Cerebellar nuclear complex (tissue), 1 donor: ENCODE measurements at places on chromosomes 13 and 19.

- no peak for DNase-seq
Measured at GRCh38 chr19:6963244-6963852, 57.9 kb downstream of the MBD3L2B start.

DNA sequence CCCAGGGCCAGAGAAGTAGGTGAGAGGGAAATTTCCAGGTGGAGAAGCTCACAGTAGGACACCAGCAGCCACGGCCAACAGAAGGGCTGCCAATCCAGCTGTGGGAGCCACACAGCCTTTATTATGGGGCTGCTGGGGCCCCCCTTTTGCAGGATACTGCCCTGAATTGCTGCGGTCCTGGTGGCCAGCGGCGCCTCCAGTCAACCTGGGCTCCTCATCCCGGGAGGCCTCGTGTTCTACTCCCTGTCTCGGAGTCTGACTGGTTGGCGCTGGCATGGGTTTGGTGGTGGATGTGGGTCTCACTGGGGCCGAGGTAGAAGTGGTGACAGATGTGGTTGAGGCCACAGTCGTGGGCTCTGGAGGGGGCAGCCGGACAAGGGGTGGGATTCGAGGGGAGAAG lies 4.1 kb downstream of the LYPD3 start:
- DNase-seq = no peak

DNA sequence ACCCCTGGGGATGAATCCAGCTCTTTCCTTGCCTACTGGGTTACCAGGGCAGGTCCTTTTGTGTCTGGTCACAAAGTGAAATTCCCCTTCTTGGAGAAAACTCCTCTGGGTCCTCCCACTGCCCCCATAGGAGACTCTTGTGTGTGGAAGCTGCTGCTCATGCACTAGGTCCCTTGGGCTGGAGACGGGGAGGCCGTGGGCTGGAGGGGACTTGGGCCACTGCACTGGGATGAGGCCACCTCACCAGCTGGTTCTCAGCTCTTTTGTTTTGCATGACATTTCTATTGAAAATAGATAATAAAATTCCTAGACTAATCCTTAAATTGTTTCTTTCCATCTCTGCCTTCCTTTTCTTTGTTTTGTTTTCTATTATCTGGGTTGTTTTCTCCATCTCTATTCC lies 62.4 kb downstream of the TEX29 start:
- no peak for DNase-seq

DNA sequence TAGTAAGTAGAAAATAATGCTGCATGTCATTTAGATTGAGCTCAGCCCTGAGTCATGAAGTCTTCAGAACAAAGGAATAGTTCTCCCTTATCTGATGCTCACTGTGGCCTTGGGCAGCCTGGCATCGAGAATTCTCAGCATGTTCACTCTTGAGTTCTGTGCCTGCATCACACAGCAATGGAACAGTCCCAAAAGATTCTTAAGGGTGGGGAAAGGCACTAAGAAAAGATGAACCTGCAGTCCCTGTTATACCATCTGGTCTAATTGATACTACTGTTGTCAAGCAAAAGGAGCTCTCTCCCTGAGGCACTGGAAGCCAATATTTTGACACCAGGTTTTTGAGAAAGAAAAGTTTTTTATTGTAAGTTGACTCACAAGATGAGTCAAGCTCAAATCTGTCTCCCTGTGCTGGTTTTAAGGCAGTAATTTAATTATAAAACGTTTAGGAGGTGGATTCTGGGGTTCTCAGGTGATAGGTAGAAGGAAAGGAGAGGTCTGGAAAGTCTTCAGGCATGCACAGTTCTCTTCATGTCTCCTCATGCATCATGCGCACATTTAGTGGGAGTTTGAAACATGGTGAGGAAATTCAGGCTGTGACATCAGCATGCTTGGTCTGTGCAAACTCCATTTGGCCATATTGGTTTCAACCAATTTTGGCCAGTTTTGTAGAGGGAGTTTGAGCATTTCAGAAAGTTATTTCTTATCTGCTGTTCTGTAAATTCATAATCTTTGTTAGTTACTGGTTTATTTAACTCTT lies 38.1 kb upstream of the ZNF766 start:
- no peak for DNase-seq

- DNase-seq = no peak
Measured at GRCh38 chr13:79803989-79804388, 323.0 kb downstream of the NDFIP2 start.

- DNase-seq = no peak
Measured at GRCh38 chr19:32415669-32416068, 10.1 kb downstream of the DPY19L3 start.

- no peak for DNase-seq
Measured at GRCh38 chr19:6047741-6048251, 62.5 kb downstream of the RFX2 start.

DNA sequence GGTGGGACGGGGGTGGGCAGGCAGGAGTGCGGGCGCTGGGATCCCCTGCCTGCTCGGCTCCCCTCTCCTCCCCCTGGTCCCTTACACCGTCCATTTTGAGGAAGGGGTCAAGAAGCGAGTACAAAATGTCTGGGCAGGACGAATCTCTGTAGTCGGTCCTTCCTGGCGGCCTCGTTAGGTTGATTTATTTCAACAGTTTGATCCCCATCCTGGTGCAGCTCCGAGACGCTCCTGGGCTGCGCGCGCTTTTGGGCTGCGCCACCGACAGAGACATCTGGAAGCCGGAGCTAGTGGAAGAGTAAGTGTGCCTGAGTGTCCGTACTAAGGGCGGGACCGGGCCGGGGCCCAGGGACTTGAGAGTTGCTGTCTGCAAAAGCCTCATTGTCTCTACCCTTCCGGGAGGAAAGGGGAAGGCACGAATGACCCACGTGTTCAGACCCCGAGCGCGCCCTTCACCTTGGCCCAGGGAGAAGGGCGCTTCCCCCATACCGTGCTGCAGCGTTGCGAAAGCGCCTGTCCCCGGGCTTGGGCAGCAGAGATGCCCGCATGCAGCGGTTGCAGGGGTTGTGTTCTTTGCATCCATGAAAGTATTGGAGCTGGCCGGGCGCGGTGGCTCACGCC lies 1.8 kb downstream of the ZNF114 start:
- DNase-seq = no peak

- no peak for DNase-seq
Measured at GRCh38 chr19:58304748-58305064, 471 bp upstream of the ERVK3-1 start.

- DNase-seq = no peak
Measured at GRCh38 chr13:66926200-66926850, 303.8 kb downstream of the PCDH9 start.

DNA sequence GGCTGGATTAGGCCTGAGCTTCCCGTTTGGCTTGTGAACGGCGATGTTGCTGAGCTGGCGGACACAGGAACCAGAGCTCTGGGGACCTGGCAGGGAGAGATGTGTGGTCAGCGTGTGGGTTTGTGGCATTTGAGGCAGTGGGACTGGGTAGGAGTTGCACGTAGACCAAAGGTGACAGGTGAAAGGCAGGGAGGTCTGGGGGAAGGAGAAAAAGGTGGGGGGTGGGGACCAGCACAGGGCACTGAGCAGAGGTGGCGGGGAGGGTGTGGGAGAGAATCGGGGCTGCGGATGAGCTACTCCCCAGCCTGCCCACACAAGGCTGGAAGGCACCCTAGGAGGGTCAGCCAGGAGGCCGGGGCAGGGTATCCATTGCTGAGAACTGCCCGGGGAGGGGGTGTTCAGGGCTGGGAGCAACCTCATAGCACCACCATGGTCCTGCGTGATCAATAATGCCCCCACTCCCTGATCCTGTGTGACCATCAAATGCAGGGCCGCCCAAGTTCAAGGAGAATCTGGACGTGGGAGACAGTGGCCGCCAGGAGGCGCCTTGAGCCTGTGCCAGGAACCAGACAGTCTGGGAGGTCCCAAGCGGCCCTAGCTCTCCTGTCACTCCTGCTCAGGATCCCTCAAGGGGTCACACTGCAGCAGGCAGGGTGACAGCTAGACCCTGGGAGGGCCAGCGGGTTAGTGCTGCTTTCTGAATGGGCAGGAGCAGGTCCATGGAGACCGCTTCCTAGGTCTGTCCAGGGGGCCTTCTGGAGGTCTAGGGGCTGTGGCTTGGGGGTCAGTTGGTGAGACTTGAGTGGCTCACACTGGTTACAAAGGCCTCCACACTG lies 12.8 kb upstream of the SELENOW start:
- DNase-seq = no peak

GRCh38 chr19:40461669-40462221 lies 3.8 kb downstream of the BLVRB start:
- DNase-seq = no peak

DNA sequence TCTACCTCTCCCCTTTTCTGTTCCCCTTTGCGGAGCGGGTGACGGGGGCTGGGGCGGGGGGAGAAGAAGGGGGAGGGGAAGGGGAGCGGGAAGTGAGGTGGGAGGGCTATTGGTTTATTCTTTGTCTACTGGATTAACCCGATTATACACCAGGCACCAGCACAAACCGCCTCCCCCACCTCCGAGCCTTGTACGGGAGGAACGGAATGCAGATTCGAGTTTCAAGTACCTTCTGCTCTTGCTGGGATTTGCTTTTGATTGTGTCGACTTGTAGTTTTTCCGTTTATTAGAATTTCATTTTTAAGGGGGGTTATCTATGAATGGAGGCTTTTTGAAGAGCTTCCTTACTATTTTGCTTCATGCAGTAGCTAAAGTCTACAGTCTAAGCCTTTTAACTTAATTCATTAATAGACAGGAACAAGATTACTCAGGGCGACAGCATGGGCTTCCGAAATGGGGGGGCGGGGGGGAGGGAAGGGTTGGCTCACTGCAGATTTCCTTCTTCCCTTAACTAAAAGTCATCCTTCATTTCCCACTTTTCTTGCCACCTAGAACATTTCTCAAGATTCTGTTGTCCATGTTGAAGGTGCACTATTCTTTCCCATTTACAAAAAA lies 937 bp upstream of the SPRY2 start:
- DNase-seq = no peak

GRCh38 chr19:6740589-6741343 lies 1.3 kb downstream of the TRIP10 start:
- DNase-seq = no peak

DNA sequence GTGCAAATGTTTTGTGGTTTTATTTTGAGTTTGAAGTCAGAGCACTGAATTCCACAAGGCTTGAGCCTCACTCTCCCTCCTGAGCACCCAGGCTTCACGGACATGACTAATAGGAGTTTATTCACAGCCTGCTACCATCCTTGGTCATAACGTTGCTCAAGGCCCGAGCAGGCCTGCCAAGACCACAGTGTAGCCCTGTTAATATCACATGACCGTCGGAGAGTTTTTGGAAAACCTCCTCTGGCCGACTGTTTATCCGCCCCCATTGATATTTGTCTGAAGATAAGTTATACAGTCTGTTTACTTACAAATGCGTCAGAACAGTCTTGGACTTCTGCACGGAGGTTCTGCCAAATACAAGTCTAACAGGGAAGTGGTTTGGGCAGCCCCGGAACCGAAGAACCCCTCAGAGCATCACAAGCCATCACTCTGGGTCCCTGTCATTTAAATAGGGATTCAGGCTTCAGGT lies 89.9 kb downstream of the COL4A2 start:
- no peak for DNase-seq

DNA sequence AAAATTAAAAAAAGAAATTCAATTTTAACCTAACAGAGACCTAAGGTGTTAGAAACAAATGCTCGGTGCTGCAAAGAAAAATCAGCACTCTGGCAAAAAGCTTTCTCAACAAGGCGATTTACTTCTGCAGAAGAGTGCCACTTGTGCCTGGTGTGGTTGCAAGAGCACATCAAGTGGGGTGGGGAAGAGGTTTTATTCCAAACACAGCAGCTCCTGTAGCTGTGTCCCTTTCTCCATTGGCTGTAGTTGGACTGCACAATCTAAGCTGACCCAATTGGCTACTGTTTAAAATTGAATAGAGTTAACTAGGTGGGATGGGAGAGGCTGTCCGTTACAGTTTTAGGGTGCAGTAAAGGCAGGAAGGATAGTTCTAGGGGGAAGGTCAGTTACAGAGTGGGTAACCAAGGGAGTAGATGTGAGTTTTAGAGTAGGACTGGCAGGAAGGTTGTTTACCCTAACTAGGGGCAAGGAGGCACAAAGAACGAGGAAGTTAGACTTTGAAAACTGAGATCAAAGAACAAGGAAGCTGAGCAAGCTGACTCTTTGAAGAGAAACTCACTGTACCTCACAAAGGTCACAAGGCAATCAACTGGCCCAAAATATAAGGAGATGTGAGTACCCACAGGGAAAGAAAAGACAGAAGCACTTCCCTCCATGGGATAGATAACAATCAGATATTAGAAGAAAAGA lies 145.7 kb downstream of the LIG4 start:
- DNase-seq = no peak

GRCh38 chr13:40370661-40371060 lies 295.8 kb downstream of the FOXO1 start:
- no peak for DNase-seq

DNA sequence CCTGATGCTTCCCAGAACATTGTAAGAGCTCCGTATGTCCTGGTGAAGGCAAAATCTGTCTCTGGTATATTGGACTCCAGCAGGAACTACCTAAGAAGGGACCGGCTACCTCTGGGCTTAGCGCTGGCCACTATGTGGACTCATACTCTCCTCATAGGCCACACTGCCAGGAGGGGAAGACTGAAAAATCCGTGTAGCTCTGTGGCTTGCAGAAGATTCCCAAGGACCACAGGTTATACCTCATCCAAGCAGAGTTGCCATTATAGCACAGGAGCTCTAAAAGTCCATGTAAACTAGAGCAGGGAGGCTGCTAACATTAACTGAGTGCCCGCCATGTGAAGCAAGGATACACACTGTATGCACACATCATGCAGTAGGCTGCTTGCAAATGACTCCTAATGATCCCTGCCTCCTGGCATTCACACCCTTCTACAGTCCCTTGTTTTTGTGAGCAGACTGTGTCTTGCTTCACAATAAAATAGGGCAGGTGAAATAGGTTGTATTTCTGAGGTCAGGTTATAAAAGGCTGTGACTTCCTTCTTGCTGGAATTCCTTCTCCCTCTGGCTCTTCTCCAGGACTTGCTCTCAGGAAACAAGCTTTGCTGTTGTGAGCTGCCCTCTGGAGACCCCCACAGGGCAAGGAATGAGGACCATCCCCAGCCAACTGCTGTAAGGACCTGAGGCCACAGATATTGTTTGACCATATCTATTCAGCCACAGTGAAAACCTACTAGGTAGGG lies 192.6 kb upstream of the UBL3 start:
- DNase-seq = no peak

DNA sequence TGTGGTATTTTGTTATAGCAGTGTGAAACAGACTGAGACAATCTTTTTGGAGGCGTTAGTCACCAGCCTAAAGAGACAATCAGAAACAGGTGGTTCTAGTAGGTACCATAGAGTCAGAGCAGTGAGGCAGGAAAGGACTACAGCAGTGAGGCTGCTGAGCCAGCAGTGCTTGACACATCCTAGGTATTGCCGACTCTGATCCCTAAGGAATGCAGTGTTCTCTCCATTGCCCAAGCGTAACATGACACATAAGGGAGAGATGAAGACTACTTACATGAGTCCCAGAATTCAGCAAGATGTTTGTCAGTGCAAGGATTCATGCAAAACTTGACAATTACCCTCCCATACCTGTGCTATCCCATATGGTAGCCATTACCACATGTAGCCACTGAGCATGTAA lies 62.4 kb upstream of the XPO4 start:
- DNase-seq = no peak

GRCh38 chr13:23799945-23800344 lies 89.3 kb downstream of the MIPEP start:
- no peak for DNase-seq

GRCh38 chr13:98033277-98034247 lies 80.1 kb downstream of the IPO5 start:
- no peak for DNase-seq
